ENCODE measurements at places on chromosomes 12 and 14. TPM values are rescaled to one million over a fixed set of nuclear protein-coding genes. Genes with fewer than 3 reads are reported as not detected.

DNA sequence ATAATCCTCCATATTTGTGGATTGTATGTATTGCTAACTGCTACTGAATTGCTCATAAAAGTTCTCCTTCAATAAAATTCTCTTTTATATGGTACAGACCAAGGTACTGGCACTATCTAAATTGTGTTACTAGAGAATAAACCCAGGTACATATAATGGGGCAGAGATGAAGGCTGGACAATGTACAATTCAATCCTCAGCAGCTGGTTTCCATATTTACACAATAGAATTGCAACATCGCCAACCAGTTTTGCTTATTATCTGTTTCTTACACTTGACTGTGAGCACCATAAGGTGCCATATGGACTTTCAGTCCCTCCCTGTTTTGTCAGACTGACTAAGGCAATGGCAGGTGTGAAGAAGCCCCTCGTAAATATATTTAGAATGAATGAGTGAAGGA lies 18.1 kb downstream of the KITLG start:
- no peak for DNase-seq

DNA sequence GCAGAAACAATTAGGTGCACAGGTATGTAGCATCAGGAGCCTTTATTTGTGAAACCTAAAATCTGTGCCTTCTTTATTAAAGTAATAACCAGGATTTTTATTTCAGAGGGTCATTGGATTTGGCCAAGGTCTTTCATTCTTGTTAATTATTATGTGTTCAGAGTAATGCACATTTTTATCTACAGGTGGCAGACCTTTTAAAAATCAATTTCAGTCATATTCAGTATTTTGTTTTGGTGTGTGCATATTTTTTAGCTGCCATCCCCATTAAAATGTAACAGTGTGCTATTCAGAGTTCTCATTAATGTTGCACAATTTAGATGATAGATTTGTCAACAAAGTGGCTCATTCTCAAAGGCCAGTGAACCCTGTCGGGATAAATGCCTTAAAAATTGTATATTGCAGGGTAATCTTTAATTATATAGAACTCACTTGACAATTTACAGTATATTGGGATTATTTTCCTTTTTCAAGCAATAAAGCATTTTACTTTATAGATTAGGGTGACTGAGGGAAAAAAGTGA lies 319.3 kb upstream of the SOX5 start:
- DNase-seq = no peak

DNA sequence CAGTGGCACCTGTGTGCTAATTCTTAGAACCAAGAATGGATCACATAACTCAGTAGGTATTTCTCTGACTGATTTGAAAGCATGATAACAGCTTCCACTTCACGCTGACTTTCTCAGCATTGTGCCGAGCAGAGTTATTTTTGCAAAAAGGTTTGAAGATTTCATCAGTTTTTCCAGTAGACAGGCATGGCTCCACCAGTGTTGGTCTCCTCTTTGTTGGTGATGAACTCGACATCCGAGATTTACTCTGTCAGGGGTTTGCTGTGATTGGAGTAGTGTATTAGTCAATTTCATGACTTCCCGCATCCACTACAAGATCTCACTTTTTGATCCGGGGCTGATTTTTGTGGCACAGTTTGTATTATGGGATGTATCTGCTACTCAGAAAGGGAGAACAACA lies 85.3 kb downstream of the PRKCH start:
- no peak for DNase-seq

- DNase-seq = peak; percentile 73
Observed at GRCh38 chr14:30223385-30223785, 295.7 kb upstream of the PRKD1 start.

- DNase-seq = peak; percentile 47
Observed at GRCh38 chr14:32078023-32078857, 1.1 kb downstream of the ARHGAP5 start.

GRCh38 chr12:89750389-89751351 lies 42.0 kb upstream of the ATP2B1 start:
- no peak for DNase-seq

GRCh38 chr14:81400202-81400678 lies at the start of gene STON2:
STON2 (minus strand) TSS chr14:81400324; CDS start chr14:81398382, 1,942 bp downstream.
- peak; percentile 94 for DNase-seq

DNA sequence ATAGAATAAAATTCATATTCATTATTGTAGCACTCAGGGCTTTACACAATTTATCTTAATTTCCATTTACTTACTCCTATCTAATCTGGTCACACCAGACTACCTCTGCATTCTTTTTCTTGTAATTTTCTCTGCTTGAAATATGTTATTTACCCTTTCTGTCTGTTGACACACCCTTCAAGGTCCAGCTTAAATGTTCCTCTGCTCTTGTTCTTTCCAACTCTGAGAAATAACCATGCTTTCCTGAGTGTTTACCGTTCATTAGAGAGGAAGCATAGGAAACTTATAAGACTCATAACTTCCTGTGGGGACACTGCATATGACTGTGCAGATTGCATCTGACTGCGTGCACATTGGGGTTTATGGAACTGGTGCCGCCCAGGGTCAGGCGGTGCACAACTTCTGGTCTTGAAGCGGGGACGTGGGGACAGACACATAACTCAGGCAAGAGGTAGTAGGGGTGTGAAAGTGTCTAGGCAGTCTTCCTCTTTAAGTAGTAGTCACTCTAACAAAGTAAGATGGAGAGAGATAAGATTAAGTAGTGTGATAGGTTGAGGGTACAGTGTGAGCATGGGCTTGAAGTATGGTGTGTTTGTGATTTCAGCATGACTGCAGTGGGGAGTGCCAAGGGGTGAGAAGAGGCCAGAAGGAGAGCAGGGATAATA lies 42.6 kb upstream of the FOXJ2 start:
- DNase-seq = no peak

GRCh38 chr12:15193946-15194345 lies 27.3 kb downstream of the RERG start:
- peak; percentile 44 for DNase-seq

- no peak for DNase-seq
Observed at GRCh38 chr14:58048219-58048618, 103.8 kb downstream of the ARMH4 start.

- DNase-seq = no peak
Observed at GRCh38 chr12:121218588-121219352, 8.8 kb downstream of the P2RX4 start.

- DNase-seq = no peak
Observed at GRCh38 chr12:66694666-66695613, 16.1 kb upstream of the GRIP1 start.

DNA sequence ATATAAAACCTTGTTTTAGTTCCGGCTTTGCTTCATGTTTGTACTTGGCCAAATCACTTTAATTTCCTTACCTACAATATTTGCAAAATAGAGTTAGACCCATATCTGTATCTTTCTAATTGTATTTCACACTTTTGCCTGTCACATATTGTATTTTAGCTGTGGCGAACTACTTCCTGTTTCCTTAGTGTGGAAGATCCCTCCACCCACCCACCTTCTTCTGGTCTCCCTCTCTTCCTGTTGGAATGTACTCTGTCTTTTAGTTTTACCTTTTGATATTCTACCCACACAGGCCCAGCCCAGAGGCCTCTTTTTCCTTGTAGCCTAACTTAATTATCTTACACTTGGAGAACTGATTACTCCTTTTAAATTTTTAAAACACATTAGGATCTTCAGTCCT lies 78.2 kb downstream of the SCN8A start:
- DNase-seq = no peak

DNA sequence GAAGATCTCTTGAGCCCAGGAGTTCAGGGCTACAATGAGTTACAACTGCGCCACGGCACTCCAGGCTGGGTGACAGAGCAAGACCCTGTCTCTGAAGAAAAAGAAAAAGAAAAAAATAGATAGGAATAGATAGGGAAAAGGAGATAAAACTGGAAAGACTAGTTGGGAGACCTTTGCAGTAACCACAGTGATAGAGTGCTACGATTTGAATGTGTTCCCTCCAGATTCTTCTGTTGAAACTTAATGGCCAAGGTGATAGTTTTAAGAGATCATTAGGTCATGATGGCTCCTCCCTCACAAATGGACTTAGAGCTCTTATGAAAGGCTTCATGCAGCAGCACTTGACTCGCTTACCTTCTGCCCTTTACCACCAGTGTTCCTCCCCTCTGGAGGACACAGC lies 13.5 kb upstream of the ATF1 start:
- no peak for DNase-seq

DNA sequence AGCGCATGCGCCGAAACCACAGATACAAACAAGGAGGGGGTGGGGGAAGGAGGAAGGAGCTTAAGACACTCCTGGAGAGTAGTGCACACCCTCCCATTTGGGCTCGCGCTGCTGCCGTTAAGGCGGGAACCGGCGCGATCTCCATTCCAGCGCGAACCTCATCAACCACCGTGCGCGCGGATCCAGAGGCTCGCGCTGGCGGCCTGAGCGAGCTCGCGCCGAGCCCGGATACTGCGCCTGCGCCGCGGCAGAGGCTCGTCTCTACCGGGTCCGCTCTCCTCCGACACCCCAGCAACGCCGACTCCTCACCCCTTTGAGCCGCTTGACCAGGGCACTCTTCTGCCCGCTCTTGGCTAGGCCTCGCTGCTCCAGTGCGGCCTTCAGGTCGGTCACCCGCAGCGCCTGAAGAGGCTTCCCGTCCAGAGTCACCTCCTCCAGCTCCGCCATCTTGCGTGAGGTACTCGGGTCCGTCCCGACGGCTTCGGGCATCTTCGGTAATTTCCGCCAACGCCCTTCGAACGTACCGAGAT lies at the start of gene ACIN1:
Gene ACIN1 (minus strand): TSS at position 471 of the 530 bp plus-strand sequence. CDS start 24 bp downstream, at position 447.
- no peak for DNase-seq

DNA sequence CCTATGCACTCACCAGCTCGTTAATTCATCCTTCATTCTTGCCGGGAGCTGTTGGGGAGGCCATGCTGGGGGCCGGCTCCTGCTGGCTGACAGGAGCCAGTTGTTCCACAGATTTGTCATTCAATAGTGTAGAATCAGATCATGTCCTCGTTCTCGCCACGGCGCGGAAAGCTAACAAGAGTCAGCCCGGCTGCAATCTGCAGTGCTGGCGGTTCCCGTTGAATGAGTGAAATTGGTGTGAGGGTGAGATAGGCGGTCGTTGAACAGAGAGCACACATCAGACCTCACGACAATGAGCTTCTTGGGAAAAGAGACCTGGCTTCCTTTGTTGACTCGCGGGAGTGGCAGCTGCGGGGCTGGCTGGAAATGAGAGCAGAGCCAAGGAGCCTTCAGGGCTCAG lies 57.5 kb downstream of the KIF26A start:
- DNase-seq = no peak

DNA sequence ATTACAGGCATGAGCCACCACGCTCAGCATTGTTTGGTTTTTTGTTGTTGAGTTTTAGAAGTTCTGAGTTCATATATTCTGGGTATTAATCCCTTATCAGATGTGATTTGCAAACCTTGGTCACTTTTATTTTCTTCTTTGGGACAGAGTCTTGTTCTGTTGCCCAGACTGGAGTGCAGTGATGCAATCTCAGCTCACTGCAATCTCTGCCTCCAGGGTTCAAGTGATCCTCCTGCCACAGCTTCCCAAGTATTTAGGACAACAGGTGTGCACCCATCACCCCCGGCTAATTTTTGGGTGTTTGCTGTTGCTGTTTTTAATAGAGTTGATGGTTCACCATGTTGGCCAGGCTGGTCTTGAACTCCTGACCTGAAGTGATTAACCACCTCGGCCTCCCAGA lies 11.8 kb downstream of the USP30 start:
- no peak for DNase-seq

DNA sequence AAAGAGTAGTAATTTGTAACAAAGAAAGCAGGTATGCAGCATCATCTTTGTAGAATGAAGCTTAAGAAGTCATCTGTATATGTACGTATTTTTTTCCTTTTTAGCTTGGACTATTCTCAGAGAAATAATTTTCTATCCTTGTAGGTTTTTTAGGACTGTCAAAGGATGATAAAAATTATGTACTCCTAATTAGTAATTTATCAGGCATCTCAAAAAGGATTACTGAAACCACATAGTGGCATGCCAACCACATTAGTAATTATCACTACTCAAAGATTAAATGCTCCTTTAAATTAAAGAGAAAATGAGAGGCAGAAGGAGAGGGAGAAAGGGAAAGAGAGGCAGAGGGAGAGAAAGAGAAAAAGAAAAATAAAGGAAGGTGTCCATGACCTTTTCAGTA lies 17.3 kb downstream of the TTC8 start:
- DNase-seq = peak; percentile 36

DNA sequence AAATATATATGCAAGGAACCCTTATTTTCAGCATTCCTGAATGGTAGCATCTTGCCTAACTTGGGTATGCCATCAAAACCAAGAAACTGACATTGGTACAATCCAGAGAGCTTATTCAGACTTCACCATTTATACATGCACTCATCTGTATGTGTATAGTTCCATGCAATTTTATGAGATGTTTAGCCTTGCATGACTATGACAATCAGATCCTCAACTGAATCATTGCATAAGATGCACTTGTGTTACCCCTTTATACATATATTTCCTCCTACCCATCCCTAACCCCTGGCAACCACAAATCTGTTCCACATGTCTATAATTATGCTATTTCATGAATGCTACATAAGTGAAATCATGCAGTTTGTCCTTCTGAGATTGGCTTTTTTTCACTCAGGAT lies 37.0 kb upstream of the PPFIBP1 start:
- DNase-seq = no peak

- peak; percentile 63 for DNase-seq
Observed at GRCh38 chr12:42698213-42698612, 108.7 kb upstream of the PRICKLE1 start.

DNA sequence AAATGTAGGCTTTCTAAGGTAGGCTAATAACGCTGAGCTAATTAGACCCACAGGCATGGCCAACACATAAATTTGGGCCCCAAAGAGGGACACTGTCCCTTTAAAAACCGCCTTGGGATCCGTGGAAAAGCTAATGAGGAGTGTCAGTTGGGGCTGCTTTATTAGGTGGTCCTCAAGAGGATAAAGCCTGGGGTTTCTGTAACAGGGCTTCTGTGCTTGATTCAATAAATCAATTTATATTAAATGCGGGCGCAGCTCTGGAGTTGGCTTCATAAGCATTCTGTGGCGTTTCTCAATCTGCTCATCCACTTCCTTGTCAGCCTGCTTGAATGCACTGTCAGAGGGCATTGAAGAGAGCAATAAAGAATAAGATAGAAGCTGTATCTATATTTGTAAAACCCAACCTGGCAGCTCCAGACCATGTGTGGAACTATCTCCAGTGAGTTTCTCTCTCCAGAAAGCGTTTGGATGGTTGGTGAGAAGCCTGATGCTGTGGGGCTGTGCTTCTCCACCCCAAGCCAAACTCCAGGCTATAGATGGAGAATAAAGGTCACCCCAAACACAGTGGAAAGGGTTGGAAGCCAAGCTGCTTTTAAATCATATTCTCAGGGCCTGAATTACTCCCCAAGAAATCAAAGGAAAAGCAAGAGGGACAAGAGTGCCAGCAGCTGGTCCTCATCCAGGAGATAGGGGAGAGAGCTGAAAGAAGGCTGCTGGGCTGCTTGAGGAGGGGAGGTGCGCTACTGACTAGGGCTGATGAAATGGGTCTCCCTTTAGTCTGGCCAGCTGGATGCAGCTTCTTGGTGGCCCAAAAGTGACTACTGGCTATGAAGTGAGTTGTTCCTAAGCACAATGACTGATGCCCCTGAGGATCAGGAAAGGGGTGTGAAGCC lies 222.0 kb downstream of the PPM1H start:
- DNase-seq = no peak

The RASSF9 gene
- total RNA-seq = 2.7 TPM

The SLC4A8 gene
- total RNA-seq = 0.95 TPM

The PGF gene
- total RNA-seq = 28.8 TPM

The TAS2R13 gene
- total RNA-seq = 0.18 TPM

The COPS7A gene
- 52.0 TPM for total RNA-seq

The KLHDC1 gene
- total RNA-seq = 0.49 TPM

The RNASE4 gene
- total RNA-seq = 3.3 TPM

The CDH24 gene
- 7.1 TPM for total RNA-seq

The BEGAIN gene
- total RNA-seq = 0.48 TPM

The POTEM gene
- total RNA-seq = not detected

The ZNF385A gene
- 31.9 TPM for total RNA-seq

The PIK3C2G gene
- total RNA-seq = 0.34 TPM

The EPYC gene
- total RNA-seq = not detected

The LARP4 gene
- 38.3 TPM for total RNA-seq

Measured in foreskin keratinocyte (primary cell).